ENCODE measurements at places on chromosomes 6 and 20.

- DNase-seq, result peak; percentile 32
These were observed 61.3 kb upstream of the EPB41L1 start for GRCh38 chr20:36093025-36093803.

DNA sequence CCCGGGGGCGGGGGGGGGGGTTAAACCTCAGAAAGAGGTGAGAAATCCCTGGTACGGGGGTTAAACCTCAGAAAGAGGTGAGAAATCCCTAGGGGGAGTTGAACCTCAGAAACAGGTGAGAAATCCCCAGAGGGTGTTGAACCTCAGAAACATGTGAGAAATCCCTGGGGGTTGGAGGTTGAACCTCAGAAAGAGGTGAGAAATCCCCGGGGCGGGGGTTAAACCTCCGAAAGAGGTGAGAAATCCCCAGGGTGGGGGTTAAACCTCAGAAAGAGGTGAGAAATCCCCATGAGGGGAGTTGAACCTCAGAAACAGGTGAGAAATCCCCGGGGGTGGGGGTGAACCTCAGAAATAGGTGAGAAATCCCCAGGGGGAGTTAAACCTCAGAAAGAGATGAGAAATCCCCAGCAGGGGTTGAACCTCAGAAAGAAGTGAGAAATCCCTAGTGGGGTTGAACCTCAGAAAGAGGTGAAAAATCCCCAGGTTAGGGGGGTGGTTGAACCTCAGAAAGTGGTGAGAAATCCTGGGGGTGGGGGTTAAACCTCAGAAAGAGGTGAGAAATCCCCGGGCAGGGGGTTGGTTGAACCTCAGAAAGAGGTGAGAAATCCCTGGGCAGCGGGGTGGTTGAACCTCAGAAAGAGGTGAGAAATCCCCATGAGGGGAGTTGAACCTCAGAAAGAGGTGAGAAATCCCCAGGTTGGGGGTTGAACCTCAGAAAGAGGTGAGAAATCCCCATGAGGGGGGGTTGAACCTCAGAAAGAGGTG, 87.4 kb downstream of the PLG start:
- no peak for DNase-seq

DNA sequence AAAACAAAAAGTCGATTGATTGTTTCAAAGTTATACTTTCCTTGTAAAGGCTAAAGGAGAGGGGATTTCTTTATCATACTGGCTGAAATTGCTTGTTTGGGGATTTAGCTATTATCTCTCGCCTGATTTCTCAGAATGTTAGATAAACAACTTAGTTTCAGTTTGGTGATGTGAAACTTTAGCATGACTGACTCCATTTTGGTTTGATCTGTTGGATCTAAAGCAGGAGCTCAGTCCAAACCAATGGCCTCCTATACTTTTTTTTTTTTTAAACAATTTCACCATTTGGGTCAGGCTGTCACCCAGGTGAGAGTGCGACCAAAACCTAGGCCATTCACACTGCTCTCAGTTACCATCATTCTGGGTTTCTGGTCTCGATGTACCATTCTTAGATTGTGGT, 45.4 kb upstream of the SLC16A10 start:
- no peak for DNase-seq

- DNase-seq, result no peak
These were observed 26.4 kb upstream of the PHF3 start for GRCh38 chr6:63609231-63609630.

- no peak for DNase-seq
These were observed 3.6 kb downstream of the PARD6B start for GRCh38 chr20:50734730-50735679.

- no peak for DNase-seq
These were observed 208.7 kb downstream of the SOX4 start for GRCh38 chr6:21802175-21802822.

- DNase-seq, result no peak
These were observed 42.7 kb downstream of the MAFB start for GRCh38 chr20:40646361-40646760.

DNA sequence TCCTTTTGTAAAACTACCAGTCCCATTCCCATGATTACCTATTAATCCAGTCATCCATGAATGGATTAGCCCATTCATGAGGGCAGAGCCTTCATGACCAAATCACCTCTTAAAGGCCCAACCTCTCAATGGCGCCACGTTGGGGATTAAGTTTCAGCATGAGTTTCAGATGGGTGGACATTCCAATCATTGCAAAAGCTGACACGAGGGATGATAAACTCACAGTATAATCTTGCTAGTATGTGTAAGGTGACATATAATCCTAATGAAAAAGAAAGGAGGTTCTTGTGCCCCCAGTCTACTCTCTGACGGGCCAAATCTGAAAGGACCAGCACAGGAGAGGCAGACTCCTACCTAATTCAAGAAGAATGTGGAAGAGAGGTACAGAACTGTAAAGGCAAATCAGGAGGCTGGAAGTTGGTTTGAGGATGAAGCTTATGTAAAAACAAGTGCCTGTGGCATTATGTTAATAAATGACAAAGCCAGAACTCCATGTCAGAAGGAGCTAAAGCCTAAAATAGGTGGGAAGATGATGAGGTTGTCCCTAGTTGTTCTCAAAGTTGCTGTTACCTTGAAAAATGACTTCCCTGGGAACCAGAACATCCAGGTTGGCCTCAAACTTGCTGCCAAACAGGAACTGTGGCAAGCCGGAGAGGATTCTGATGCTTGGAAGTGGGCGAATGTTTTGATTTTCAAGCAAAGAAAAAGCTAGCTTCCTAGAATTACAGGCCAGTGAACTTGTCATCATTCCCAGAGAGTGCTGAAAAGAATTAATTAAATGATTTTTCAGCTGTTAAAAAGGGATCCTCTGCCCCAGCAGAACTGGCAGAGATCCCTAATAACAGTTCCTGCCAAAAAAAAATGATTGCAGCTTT, 106.5 kb upstream of the TIAM2 start:
- DNase-seq, result no peak

- no peak for DNase-seq
These were observed 5.3 kb upstream of the PRR18 start for GRCh38 chr6:166313255-166314070.

DNA sequence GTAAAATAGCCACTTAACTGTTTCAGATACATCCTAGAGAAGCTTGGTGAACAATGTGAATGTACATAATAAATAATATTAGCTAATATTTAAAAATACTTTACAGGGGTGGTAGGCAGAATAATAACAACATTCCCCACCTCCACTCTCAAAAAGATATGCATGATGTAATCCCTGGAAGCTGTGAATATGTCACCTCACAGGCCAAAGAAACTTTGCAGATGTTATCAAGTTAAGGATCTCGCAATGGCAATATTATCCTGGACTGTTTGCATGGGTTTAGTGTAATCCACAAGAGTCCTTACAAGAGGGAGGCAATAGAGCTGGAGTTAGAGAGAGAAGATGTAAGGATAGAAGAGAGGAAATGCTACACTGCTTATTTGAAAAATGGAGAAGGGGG, 7.0 kb upstream of the PTPRK start:
- no peak for DNase-seq

DNA sequence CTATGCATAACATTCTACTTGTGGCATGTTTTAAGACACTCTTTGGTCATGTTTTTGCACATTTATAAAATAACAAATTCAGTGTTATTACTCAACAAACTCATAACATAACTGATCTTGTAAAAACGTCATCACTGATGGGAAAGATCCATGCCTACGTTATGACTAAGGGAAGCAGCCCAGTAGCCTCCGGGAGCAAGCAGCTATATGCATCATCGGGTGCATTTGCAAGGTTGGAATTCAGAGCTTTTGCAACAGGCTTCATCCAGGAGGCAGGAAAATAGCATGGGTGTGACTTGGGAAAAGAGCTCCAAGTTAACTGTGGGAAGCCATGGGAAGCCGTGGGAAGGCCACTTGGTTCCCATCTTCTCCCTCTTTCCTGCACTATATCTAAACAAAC, 271.6 kb upstream of the SGK1 start:
- peak; percentile 43 for DNase-seq

GRCh38 chr20:25014816-25015215, 22.3 kb upstream of the APMAP start:
- DNase-seq, result no peak

DNA sequence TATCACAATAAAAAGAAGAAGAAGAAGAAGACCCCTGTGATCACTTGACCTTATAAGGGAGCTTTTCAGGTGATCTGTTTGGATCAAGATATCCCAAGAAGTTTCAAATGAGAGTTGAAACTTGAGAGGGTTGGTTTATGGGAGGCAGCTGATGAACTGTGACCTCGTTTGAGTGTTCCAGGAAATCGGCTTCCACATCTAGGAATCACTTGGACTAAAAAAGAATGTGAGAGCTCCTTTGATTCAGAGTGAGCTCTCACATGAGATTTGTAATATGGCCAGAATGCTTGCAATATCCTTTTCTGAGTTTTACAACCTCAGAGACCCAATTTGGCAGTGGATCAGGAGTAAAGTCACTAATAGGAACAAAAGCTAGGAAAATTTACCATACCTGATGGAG, 228.1 kb downstream of the ATXN1 start:
- no peak for DNase-seq

DNA sequence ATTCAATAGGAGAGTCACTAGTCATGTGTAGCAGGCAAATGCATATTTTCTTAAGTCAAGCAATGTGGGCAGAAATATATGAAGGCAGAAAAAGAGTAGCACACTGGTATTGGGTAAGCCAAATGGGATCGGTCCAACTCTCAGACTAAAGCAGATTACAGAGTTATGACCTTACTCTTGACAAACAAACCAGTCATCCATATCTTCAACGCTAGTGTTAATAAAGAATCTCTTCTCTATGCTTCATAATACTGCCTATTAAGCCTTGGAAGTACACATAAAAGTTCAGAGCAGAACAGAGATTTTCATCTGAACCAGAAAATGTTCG, 320.2 kb upstream of the JARID2 start:
- no peak for DNase-seq

GRCh38 chr6:168318090-168318489, 1.5 kb downstream of the DACT2 start:
- DNase-seq, result no peak

- no peak for DNase-seq
These were observed 456.5 kb downstream of the UTRN start for GRCh38 chr6:144741659-144742058.

DNA sequence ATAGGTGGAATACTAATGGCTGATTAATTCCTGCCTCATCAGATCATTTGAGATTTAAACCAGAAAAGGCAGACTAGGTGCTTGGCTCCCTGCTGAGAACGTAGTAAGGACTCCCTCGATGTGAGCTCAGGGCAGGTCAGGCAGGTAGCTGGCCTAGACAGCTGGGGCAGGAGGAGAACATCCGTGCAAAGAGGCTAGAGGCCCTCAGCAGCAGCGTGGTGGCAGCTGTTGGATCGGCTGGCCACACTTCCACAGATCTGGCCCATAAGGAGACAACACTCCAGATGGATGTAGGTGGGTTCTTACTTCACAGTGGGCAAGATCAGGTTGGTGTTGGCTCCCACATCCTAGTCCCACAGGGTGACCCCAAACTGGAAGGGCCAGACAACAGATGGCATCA, 38.5 kb downstream of the EYA2 start:
- DNase-seq, result no peak
